ENCODE measurements at places on chromosomes 5 and 9.

- DNase-seq, result peak; percentile 92
Observed at GRCh38 chr5:149320791-149321330, 24.4 kb upstream of the GRPEL2 start.

GRCh38 chr5:14946815-14947620 is 75.4 kb upstream of the ANKH start:
- no peak for DNase-seq

DNA sequence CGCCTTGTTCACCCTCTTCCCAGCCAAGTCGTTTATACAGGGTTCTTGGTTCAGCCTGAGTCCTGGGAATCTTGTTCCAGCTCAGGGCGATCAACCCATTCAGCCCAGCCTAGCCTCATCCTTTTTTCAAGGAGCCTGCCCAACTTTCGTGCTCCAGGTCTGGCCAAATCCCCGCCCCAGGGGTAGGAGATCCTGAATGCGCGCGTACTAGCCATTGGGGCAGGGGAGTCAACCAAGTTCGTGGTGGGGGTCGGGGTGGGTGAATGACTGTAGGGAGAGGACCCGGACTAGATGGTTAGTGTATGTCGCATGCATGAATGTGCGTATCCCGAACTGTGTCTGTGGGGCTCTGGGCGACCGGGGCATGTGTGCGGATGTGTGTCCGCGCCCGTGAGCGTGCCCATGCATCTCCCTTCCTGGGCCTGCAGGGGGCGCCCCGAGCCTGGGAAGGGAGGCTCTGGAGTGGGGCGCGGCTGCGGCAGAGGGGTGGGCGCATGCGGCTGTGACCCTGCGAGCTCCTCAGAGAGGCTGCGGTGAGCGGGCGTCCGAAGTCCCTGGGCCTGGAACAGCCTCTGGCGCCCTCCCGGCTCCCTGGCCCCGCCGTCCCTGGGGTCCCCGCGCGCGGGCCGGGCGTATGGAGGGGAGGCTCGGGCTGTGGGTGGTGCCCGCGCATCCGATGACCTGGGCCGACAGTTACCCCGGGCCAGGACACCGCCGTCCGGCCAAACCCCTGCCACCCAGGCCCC is 8.7 kb downstream of the CCL21 start:
- DNase-seq, result peak; percentile 90

- DNase-seq, result no peak
Observed at GRCh38 chr5:66222455-66222854, 78.4 kb downstream of the SREK1 start.

DNA sequence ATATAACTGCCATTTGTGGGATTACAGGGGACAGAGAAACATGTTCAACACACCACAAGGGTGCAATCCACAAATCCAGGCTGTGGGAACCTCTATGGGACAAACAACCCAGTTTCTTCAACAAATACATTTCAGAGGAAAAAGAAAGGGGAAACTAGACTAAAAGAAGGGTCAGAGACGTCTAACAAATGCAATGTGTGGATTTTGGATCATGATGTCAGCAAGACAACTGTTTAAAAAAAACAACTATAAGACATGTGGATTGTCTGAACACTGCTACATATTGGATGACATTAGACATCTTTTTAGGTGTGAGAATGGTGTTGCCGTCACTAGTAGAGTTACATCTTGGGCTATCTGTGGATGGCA is 3.9 kb upstream of the RALGDS start:
- DNase-seq, result no peak

GRCh38 chr9:131485206-131485605 is 17.5 kb upstream of the POMT1 start:
- DNase-seq, result no peak

DNA sequence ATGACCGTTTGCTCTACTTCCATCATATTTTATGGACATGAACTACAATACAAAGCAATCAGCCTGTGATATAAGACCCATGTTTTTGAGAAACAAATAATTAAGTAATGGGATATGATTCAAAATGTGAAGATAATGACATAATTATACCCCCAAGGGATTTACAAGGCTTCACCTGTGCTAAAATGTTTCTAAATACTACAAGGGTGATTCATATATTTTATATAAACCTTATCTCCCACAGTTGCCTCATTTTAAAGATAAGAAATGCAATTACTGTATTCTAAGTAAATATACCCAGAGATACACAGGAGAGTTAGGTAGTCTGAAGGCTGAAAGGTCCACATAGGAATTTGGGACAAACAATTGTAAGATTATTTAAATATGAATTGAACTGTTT is 662.0 kb upstream of the CHD1 start:
- no peak for DNase-seq

DNA sequence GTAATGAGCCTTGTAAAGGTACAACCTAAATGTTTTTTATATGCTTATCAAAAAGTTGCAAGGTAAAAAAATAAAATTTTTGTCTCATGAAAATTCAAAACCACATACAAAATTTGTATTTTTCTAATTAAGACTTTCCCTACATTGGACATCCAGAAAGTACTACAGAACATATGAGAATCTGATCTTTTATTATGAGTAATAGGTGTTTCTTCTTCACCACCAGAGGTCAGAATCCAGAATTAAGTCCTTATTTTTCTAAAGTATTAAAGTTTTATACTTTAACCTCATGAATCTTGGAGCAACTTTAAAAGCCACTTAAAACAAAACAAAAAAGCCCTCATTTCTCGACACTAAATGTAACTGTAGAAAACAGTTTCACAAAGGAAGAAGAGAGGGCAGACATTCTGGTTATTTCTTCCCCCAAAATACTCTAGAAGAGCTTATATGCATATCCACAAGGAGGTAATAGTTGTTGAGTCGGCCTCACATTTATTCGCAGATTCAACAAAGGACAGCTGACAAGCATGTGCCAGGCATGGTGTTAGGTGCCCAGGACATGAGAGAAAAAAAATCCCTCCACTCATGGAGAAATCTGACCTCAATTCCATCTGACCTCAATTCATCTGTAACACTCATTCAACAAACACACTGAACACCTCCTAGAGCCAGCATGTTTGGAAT is 69.3 kb downstream of the MLLT3 start:
- peak; percentile 40 for DNase-seq

- no peak for DNase-seq
Observed at GRCh38 chr5:38931731-38932130, 85.9 kb downstream of the OSMR start.

GRCh38 chr9:108831496-108832178 is 24.1 kb downstream of the ACTL7B start:
- DNase-seq, result no peak

DNA sequence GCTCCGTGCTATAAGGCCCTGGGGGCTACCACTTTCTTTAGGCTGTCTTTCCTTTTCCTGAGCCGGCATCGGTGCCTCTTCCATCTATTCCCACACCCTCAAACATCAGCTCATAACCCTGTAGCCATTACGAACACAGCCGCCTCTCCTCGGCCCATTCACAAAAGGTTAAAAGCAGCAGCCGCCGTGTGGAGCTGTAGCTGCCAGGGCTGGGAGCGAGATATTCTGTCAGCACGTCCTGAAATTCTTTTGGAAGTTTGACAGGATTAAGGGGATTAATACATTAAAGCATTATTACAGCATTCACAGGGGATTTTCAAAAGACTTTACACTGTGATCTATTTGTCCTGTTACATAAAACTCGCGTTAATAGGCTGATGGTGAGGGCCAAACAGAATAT is 428.2 kb downstream of the CDK5RAP2 start:
- DNase-seq, result no peak

DNA sequence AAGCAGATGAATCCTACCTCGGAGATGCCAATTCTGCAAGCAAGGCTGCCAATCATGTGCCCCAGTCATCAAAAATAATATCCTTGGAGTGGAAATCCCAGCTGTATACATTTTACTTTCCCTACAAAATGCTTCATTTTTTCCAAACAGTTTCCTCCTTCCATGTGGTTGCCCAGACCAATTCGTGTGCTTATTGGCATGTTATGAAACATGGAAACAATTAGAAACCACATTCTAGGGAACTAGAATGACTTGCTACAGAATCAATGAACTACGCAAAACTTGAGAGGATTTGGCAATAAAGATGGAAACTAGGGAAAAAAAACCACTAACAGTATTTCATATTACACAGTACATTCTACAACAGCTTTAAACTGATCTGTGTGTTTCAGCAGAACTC is 584.5 kb upstream of the DMAC1 start:
- no peak for DNase-seq

- peak; percentile 48 for DNase-seq
Observed at GRCh38 chr5:95870105-95870672, 47.7 kb upstream of the GLRX start.

- no peak for DNase-seq
Observed at GRCh38 chr5:130651440-130651839, 513.6 kb downstream of the HINT1 start.

- DNase-seq, result no peak
Observed at GRCh38 chr5:79745255-79745654, 55.6 kb downstream of the CMYA5 start.

DNA sequence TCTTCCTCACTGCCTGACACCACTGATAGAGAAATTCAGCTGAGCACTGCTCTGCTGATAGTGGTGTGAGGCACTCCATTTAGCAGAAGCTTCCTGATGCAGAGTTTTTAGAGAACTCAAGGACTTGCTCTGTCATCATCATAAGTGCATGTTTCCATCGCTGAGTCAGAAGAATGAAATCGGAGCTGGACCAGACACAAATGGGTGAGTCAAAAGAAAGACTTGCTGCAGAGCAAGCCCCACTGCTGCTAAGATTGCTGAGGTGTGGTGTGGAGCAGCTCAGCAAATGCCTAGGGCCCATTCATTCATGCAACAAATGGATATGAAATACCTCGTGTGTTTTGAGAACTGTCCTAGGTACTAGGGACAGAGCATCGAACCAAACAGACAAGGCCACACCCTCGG is 410.2 kb upstream of the SLC30A5 start:
- peak; percentile 95 for DNase-seq

GRCh38 chr9:134210511-134210907 is 46.1 kb upstream of the RNU6ATAC start:
- DNase-seq, result no peak

DNA sequence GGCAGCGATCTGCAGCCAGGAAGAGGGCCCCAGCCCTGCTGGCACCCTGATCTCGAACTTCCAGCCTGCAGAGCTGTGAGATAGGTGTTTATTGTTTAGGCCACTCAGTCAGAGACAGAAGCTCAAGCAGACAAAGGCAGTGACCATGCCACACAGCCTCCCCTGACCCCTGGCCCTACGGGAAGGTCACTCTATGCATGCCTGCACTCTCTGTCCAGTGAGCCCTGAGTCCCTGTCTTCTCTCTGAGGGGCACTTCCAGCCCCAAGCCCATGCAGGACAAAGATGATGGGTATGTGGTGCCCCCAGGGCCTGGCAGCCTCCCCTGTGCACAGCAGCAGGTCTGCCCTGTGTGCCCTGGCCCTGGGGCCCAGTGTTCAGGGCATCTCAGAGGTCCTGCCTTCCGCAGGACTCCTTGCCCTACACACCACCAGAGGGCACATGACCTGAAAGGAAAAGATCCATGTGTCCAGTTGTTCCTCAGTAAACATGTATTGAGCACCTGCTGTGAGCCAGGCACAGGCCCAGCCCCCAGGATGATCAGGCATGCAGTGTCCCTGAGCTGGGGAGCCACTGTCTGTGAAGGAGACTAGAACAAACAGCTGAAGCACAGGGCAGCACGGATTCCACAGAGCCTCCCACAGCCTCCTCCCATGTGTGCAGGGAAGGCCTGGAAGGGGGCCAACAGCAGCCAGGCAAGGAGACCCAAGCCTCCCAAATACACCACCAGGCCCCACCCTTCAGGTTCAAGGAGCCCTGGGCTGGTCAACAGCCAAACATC is 109.3 kb downstream of the ATPSCKMT start:
- peak; percentile 16 for DNase-seq

GRCh38 chr5:158304607-158305006 is 445.7 kb upstream of the CLINT1 start:
- no peak for DNase-seq

DNA sequence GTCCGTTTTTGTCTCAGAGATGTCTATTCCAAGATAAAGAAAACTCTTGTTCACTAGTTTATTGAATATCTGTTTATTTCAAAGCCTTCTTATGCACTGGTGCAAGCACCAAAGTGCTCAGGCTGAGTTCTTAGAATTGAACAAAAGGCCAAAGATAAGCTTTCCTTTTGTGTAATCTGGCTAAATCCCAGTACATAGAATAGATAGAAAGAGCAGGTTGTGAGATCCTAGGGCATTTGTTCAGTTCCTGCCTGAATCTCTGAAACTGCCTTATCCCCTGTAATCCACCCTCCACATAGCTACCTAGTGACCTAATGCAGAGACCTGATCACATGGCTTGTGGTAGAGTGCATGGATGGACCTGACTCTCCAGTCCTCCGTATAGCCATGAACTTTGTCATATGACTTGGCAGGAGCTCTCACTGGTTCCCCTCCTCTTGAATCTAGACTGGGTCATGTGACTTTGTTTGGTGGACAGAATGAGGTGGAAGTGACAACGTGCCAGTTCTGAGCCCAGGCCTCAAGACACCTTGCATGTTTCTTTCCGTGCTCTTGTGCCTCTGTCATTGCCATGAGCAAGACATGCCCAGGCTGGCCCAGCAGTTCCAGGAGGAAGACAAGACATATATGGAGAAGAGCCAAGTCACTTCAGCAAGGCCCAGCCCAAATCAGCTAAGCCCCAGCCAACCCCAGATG is 139.3 kb upstream of the SHB start:
- DNase-seq, result no peak

- no peak for DNase-seq
Observed at GRCh38 chr5:110032376-110032775, 342.6 kb downstream of the MAN2A1 start.

Data from adipocyte (in vitro differentiated cells).